ENCODE measurements at places on chromosomes 4 and X.

DNA sequence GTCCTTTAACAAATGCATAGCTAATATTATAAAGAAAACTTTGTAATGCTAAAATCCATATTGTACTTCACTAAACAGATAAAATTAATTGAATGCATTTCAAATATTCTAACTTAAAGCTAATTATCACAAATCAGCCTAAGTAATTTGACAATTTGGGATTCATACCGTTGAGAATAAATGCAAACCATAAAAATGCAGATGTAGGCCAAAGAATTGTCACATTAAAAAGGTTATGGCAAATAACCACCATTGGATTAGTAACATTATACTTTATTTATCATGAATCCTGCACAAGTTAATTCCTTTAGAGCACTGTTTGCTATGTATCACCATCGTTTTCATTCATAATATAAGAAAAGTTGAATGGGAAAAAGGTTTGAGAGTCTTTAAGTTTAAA lies 301.0 kb downstream of the LDB2 start:
- DNase-seq: no peak

DNA sequence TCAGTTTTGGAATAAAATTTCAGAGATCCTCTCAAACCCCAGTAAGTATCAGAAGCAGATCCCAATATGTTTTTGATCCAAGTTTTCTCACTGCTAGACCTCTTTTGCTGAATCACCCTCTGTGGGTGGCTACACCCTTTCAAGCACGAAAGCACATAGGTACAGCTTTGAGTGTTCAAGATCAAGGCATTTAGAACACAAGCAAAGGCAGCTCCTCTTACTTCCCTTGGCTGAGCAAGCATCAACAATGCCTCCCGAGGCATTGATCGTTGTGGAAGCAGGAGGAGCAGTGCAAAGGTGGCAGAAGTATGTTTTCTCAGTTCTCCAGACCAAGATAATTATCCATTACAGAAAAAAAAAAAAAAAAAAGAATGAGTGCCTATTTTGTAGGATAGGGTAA lies 72.0 kb upstream of the TSPAN7 start:
- no peak for DNase-seq

DNA sequence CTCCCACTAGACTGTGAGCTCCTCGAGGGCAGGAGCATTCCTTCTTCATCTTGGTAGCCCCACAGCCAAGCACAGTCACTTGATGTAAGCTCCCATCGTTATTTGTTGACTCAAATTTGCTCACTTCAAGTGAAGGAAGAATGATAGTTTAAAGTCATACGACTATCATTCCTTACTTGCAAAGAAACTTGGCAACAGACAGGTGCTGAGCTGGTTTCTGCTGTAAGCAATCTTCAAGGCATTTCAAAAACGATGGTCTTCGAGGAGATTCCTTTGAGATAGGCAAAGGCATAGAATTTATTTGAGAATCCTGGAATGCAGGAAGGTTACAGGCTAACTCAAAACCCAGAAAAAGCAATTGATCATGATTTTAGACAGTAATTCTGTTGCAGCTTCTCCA lies 64.8 kb downstream of the QDPR start:
- DNase-seq: no peak

GRCh38 chrX:133859860-133860259 lies 125.5 kb downstream of the GPC3 start:
- no peak for DNase-seq

DNA sequence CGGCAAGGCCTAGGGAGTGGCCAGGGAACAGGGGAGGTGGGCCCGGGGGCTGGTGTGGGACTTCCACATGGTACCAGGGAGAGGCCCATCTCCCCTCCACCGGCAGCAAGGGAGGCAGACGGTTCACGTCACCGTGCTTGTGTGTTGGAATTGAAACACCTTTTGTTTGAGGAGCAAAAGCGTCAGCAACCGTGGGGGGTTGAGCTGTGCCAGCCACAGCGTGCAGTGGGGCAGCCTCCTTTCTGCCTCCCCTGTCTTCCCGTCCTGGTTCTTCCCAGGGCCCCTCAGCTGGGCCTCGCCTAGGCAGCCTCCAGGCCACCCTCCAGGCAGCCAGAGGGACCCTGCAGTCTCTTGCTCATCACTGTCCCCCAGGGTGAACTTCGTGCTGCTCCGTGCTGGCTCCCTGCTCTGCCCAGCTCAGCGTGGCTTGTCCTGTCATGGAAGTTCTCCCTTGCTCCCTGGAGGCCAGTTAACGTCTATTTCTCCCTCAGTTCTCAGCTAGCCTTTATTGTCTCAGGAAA lies 32.1 kb upstream of the HGFAC start:
- DNase-seq: no peak

- no peak for DNase-seq
These were observed 384.6 kb downstream of the DTHD1 start for GRCh38 chr4:36665985-36666527.

GRCh38 chr4:142104041-142104440 lies 467.7 kb downstream of the IL15 start:
- no peak for DNase-seq

DNA sequence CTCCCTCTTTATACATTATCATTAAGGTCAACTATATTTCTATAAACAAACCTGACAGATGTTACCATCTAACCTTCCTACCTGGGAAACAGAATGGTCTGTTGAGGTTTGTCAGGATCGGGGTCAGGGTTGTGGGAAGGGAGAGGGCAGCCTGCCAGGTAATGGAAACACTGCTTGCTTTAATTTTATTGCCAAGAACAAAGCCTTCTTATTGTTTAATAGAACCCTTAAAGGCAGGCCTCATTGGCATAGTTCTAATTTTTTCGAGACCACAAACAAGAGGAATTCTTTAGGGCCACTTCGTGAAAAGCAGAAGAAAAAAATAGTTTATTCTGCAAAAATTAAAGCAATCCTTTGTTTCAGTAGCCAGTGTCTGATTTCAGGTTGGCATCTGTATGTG lies 113.2 kb downstream of the MID1 start:
- DNase-seq: no peak

DNA sequence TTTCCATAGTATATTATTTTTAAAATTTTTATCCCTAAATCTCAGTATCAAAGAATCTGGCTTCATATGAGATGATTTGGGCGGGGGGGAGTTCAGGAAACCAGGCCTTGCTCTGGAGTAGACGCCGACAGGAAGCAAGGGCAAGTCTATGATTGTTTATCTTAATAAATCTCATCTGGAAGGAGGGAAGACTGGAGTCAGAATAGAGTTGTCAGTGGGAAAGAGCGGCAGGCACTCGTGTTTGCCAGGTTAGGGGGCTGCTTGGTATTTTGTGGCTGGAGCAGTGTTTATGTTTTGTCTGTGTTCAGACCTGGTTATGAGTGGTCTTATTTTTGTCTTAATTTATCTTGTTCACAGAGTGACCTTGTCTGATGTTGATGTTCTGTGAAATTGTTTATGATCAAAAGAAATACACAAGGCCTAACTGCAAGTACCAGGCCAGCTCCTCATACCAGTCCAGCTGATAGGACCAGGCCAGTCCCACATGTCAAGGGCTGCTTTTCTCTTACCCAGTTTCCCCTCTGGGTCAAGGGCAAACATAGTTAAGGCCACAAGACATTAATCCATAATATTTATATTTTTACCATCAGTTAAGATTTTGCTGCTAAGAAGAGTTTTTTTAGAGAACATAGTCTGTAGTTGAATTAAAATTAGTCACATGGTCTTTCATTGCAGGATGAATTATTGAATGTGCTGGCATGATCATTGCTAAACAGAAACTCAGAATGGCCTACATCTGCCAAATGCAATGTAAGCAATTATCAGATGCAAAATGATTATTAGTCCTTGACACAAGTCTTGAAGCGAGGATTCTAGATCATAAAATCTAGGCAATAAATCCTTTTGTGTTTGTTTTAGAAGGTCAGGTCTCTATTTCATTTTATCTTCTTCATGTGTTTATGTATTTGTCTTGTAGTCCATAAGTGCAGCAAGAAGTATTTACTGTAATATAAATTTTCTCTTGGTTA lies 176.5 kb downstream of the GASK1B start:
- DNase-seq: no peak

GRCh38 chr4:138897811-138898226 lies 117.8 kb upstream of the NOCT start:
- DNase-seq: peak; percentile 81

- DNase-seq: no peak
These were observed 324.7 kb downstream of the STK32B start for GRCh38 chr4:5376015-5376414.

DNA sequence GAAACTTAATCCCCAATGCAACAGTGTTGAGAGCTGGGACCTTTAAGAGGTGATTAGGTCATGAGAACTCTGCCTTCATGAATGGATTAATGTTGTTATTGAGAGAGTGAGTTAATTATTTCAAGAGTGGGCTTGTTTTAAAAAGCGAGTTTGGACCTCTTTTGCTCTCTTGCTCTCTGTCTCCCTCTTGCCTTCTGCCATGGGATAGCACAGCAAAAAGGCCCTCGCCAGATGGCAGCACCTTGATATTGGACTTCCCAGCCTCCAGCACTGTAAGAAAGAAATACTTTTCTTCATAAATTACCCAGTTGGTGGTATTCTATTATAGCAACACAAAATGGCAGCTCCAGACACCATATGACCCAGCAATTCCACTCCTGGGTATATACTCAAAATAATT lies 7.0 kb upstream of the ATP6AP2 start:
- no peak for DNase-seq

- no peak for DNase-seq
These were observed 54.4 kb downstream of the NBDY start for GRCh38 chrX:56783450-56783831.

GRCh38 chr4:54840992-54841768 lies 183.4 kb downstream of the KIT start:
- DNase-seq: no peak

DNA sequence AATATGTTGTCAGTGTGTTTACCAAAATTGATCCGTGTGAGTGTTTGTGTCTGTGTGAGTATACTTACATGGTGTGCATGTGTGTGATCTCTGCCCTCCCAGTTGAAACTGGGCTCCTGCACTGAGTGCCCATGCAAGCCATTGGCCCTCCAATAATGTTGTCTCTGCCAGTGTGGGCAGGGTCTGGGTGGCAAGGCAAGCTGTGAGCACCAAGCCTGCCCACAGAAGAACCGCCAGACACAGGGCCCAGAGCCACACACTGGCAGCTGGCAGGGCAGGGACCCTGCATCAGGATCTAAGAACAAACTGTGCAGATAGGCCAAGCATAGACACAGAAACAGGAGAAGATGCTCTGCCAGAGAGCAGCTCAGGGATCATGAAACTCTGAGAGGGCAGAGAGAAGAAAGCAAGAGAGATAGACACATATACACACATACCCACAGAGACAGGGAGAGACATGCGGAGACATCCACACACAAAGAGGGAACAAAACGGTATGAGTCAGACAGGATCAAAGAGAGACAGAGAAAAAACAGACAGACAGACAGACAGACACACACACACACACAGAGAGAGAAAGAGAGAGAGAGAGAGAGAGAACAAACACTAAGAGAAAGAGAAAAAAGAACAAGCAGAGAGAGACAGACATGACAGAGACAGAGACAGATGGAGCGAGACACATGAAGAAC lies 555.0 kb downstream of the MID1IP1 start:
- DNase-seq: no peak

- DNase-seq: no peak
These were observed 413.7 kb downstream of the PPP3CA start for GRCh38 chr4:100933628-100934027.

GRCh38 chr4:76637712-76638361 lies 202.8 kb downstream of the SHROOM3 start:
- DNase-seq: no peak

DNA sequence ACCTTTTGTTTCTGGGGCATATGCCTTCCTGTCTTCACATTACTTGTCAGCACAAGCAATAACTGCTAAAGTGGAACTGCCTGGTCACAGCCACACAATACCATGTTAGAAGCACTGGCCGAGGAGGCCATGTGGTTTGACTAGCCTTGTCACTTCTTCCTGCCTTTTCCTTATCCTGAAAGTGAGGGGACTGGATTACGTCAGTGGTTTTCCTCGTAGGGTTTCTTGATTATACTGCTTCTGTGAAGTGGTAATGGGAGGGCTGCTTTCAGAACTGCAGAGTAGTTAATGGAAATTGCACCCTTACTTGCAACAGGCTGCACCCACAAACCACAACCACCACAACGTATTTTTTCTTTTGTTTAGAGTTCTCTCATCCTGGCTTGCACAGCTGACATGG lies 26.6 kb downstream of the ZRSR2 start:
- no peak for DNase-seq

GRCh38 chr4:101967697-101968346 lies 177.3 kb downstream of the BANK1 start:
- DNase-seq: no peak

DNA sequence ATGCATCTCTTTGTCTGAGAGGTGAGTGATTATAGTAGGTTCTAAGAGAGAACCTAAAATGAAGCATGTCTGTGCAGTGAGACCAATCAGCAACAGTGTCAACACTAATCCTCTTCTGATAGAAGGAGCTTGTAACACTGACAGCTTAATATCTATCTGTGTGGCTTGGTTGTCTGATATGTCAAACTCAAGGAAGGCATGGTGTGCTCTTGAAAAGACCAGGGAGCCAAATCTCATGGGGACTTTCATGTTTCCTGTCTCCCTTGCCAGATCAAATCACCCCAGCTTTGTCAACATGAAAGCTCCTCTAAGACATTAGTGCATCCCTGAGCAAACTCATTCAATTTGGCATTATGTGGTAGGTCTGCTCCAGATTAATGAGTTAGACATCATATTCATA lies 95.4 kb downstream of the ANOS1 start:
- no peak for DNase-seq

DNA sequence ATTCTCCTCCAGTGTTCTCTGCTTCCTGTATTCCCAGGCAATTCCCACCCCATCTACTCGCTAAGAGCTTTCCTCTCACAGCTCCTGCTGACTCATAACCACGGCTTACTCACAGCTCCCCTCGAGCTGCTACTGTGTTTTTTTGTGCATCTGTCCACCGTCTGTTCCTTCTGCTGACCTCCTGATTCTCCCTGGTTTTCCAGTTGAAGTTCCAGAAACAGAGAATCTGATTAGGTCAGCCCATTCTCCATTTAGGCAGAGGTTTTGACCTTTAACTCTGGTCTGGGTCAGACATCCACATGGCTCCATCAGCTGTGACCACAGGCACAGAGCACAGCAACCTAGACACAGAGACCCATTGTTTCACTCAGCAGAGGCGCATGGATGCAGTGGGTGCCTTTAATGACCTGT lies 5.5 kb upstream of the SMIM20 start:
- no peak for DNase-seq

DNA sequence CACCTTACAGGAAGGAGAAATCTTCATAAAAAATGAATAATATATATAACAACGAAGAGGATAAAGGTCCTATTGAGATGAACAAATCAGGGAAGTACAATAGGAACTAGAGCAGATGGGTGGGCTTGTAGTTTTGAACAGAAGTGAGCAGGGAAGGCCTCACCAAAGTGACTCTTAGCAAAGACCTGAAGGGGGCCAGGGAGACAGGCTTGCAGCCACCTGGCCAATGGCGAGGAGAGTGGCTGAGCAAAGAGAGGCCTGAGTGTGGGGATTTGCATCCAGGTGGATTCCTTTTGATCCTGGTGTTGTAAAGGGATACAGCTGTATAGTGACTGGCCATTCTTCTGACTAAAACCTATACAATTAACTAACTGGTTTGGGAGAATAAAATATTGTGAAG lies 354.1 kb downstream of the CAMK2D start:
- no peak for DNase-seq

GRCh38 chr4:15244354-15244753 lies 183.5 kb upstream of the C1QTNF7 start:
- DNase-seq: no peak
